Stomach (tissue), 19 donors: ENCODE measurements at places on chromosomes 6 and 20. TPM values are rescaled to one million over a fixed set of nuclear protein-coding genes. Genes with fewer than 3 reads are reported as not detected.
A peak's percentile ranks its signal among the peaks of the same experiment; 100 is the strongest.

OLIG3 gene
- not detected for polyA plus RNA-seq

NKAPL gene
- polyA plus RNA-seq = 4.4 TPM

MC3R gene
- not detected for polyA plus RNA-seq

FLOT1 gene
- polyA plus RNA-seq = 178 TPM

PNPLA1 gene
- polyA plus RNA-seq = 0.61 TPM

ECT2L gene
- polyA plus RNA-seq = not detected

HLA-G gene
- not detected for polyA plus RNA-seq

RIPPLY2 gene
- polyA plus RNA-seq = 1.5 TPM

HMGCLL1 gene
- 1.4 TPM for polyA plus RNA-seq

PTGIS gene
- polyA plus RNA-seq = 6.9 TPM

APOM gene
- 14.2 TPM for polyA plus RNA-seq

ADGRB3 gene
- polyA plus RNA-seq = 0.19 TPM

HCRTR2 gene
- not detected for polyA plus RNA-seq

GRCh38 chr20:17652411-17652810, 29.6 kb downstream of the RRBP1 start:
- no peak for DNase-seq

GRCh38 chr6:156517088-156517487, 260.1 kb upstream of the ARID1B start:
- no peak for DNase-seq

- DNase-seq = no peak
Measured at GRCh38 chr6:63814459-63814858, 178.9 kb downstream of the PHF3 start.

- no peak for DNase-seq
Measured at GRCh38 chr6:129908858-129909257, 47.7 kb upstream of the TMEM244 start.

DNA sequence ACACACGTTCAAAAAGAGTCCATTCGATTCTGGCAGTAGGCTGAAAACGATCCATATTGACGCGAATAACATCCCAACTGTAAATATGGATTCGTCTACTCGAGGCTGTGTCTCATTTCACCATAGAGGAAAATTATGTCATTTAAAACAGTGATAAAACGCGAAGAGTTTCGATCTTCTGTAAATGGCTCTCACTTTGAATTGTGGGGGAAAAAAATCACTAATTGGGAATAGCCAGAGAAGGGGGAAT, 845 bp upstream of the MARCKS start:
- DNase-seq = no peak

- DNase-seq = no peak
Measured at GRCh38 chr6:17018425-17018824, 83.4 kb upstream of the STMND1 start.

- no peak for DNase-seq
Measured at GRCh38 chr20:37571033-37571432, 43.4 kb upstream of the BLCAP start.

- no peak for DNase-seq
Measured at GRCh38 chr20:61559706-61560315, 307.8 kb downstream of the CDH4 start.

GRCh38 chr6:3819161-3820110, 29.7 kb upstream of the FAM50B start:
- no peak for DNase-seq

- DNase-seq = no peak
Measured at GRCh38 chr6:35036828-35037663, 104.1 kb downstream of the TCP11 start.

DNA sequence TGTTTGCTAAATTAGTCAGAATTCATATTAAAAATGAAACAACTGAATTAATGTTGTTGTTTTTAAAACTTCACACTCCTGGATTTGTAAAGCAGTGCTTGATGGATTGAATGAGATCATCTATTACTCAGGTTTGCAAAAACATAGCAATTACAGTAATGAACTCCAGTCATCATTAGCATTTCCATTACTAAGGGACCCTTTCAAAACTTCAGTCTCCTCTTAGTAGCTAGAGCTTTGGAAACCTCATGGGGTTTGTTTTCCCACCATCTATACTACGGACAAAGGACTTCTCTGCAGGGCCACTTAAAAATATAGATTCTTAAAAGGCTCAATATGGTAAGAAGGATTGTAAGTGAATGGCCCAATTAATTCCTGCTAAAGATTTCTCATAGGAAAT, 209.9 kb upstream of the PRND start:
- DNase-seq = no peak

- no peak for DNase-seq
Measured at GRCh38 chr20:37511610-37512275, 9.3 kb upstream of the NNAT start.

- DNase-seq = no peak
Measured at GRCh38 chr20:4056880-4057279, 41.5 kb upstream of the RNF24 start.

DNA sequence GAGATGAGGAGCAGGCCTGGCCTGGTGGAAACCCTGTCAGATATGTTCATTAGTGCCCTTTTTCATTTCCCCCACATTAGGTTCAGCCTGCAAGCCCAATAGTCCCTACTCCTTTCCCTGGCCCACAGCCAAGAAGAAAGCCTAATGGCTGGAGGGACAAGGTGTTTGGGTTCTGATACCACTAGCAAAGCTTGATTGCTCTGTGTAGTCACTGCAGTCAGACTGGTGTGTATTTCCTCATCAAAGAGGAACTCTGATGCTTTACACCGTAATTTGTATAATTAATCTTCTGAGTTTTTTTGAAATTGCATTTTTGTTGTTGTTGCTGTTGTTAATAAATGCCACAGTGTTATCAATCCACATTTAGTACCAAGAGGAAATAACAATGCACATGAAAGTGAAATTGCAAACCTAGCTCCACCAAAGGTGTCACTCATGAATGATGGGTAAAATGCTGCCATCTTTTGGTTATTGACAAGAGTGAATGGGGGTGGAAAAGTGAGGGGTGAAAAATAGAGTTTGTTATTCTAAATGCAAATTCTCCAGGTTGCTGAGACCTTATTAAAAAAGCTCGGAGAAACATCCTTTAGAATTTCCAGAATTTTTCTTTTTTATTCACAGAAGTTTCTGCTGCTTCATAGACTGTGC, 320.2 kb upstream of the POU3F2 start:
- no peak for DNase-seq

DNA sequence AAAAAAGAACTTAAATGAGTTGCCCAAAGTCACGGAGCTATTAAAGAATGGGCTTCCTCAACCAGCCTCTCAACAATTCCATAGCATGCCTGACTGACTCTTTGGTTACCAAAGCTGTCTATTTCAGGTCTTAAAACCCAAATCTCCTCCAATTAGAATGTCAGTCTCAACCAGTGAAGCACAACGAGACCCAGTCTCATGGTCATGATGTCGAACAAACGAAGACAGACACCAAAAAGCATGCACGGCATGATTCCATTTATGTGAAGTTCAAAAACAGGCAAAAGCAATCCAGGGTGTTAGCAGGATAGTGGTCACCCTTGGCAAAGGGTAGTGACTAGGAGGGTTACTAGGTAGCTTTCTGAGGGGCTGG, 16.3 kb upstream of the PTPN1 start:
- DNase-seq = no peak

- peak; percentile 23 for DNase-seq
Measured at GRCh38 chr6:71468841-71469700, 180.5 kb downstream of the OGFRL1 start.

- DNase-seq = peak; percentile 41
Measured at GRCh38 chr6:41373919-41374617, 38.7 kb downstream of the NCR2 start.

DNA sequence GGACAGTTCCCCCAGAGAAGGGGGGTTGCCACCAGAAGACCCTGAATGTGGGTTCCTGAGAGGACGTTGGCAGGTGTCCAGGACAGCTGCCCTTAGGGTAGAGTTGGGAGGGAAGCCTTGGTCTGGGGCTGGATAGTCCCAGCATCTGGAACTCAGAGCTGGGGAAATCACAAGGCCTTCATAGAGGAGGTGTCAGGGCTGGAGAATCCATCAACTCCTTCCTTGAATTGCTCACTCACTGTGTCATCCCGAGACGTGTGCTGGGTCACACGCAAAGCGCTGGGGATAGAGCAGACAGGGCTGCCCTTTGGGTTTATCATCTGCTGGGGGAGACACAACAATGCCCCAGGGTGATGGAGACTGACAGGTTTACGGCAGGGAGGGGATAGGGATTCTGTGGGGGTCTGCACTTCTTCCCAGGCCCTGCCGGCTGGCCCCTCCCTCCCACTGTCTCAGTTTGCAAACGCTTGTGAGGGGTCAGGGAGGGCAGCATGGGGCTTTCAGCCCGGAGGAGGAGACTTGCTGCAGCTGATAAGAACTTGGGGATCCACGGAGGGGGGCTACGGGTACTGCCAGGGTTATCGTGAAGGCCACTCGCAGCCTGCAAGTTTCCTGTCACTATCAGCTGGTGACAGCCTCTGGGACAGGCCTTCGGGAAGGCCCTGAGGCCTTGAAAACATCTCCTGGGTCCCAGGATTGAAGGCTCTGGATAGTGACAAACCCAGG, 18.6 kb downstream of the RBM38 start:
- DNase-seq = no peak

DNA sequence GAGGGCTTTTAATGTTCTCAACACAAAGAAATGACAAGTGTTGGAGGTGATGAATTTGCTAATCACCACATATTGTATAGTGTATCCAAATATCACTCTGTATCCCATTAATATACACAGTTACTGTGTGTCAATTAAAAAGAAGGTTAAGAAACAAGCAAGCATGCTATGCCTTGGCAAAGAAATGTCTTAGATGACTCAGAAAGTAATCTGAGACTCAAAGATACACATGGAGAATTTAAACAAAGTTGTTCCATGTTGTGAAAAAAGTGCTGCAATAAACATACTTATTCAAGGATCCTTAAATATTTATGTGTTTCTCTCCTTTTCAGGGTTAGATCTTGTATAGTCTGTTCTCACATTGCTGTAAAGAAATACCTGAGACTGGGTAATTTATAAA, 300.9 kb downstream of the DHX35 start:
- DNase-seq = no peak

DNA sequence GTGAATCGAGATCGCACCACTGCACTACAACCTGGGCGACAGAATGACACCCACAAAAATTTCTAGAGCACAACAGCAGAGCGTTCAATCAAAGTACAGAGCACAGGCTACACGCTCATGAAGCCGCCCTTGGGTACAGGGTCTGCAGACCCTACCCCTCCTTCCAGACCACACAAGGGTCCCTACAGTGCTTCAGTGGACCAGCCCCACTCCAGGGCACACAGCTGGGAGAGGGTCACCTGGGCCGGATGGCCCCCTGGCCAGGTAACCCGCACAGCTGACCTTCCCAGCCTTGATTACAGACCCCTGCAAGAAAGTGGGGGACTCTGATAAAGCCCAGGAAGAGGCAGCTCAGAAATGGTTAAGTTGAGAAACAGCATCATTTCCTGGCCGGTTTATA, 63.6 kb downstream of the RIPOR3 start:
- DNase-seq = no peak

DNA sequence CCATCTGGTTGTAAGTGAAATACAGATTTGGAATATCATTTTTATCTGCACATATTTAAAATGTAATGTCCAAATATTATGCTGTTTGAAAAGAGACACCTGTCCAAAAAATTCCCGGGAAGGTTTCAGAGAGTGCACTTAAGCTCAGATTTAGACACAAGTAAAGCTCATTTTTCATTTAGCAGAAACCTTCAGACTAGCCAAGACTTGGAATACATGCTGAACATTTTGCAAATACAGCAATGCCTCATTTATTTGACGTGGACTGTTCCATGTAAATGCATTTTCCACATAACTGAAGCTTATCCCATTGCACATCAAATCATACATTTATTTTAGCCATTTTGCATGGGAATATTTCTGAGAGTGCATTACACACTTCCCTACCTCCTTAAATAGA, 280.7 kb downstream of the ZNF217 start:
- DNase-seq = peak; percentile 73

- DNase-seq = no peak
Measured at GRCh38 chr20:25076731-25077609, 5.0 kb downstream of the VSX1 start.

DNA sequence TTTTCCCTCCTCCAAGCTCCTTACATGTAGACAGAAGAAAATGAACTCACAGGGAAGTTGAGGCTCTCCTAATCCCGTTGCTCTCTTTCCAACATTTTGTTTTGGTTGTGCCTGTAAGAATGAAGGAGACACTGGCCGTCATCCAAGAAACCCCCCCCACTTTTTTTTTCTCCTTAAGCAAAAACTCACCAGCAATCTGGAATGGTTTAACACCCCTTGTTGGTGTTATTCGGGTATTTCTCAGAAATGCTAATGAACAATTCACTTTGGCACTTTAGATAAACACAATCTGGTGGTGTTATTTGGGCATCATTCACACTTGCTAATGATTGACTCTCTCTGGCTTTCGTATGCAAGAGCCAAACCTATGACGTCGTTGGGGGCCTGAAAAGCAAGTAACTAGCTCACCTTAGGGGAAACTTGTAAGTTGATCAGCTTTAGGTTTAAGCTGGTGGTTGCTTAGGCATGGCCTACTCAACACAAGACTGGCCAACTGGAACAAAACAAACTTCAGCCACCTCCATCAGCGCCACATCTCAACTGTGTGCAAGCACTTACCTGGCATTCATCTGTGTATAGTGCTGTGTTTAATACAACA, 24.3 kb upstream of the OLIG3 start:
- DNase-seq = no peak

DNA sequence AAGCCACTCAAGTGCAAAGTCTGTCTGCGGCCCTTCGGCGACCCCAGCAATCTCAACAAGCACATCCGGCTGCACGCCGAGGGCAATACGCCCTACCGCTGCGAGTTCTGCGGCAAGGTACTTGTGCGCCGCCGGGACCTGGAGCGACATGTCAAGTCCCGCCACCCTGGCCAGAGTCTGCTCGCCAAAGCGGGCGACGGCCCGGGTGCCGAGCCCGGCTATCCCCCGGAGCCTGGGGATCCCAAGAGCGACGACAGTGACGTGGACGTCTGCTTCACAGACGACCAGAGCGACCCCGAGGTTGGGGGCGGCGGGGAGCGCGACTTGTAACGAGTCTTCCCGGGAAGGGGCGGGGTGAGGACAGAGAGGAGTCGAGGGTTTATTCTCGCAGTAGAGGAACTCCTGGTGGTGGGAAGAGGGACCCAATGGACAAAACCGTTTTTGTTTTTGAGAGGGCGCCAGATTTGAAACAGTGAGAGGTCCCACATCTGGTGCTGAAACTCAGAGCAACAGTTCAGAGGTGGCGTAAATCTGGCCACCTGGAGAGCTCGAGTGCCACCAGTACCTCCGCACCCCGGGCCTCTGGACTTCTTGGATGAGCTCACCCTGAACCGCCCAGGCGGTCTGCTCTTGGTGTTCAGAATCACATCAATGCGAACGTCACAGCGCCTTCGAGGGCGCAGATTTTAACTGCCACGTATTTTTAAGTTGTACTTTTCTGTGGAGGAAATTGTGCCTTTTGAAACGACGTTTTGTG, 8.0 kb downstream of the PRDM13 start:
- DNase-seq = peak; percentile 61

DNA sequence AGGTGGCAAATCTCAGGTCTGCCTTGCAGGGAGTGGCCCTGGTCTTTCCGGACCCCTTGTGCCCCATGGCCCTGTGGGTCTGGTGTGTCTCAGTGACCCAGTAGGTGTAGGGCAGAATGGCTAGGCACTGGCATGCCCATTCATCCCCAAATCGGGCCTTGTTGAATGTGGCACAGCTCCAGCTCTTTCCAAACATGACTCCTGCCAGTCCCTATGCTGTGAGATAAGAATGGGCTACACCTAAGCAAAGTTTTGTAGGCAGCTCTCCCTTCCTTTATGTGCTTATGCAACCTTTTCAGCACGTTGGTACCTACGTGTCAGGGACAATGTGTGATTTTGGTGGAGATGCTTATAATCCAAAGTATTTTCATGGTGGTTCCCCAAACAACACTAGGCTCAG, 33.9 kb downstream of the FOXO3 start:
- DNase-seq = peak; percentile 64
